ENCODE measurements at places on chromosomes 5 and 9. TPM values are rescaled to one million over a fixed set of nuclear protein-coding genes. Genes with fewer than 3 reads are reported as not detected.
A peak's percentile ranks its signal among the peaks of the same experiment; 100 is the strongest.

DNA sequence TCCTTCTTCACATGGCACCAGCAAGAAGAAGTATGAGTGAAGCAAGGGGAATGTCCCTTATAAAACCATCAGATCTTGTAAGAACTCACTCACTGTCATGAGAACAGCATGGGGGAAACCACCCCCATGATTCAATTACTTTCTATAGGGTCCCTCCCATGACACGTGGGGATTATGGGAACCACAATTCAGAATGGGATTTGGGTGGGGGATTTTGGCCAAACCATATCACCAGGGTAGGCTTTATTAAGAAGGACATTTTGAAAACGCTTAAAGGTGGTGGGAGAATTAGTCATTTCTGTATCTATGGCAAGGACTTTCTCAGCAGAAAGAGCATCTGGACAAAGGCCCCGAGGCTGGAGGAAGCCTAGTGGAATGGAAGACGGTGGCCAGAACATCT is 100.2 kb upstream of the ADAMTS16 start:
- H3K4me1 ChIP-seq, result no peaks in the 10 kb centered on the region
- DNase-seq, result no peak
- no peak overlapping the region for H3K27ac ChIP-seq
- H3K36me3 ChIP-seq, result no peaks in the 10 kb centered on the region
- H3K27me3 ChIP-seq, result no peaks in the 10 kb centered on the region

DNA sequence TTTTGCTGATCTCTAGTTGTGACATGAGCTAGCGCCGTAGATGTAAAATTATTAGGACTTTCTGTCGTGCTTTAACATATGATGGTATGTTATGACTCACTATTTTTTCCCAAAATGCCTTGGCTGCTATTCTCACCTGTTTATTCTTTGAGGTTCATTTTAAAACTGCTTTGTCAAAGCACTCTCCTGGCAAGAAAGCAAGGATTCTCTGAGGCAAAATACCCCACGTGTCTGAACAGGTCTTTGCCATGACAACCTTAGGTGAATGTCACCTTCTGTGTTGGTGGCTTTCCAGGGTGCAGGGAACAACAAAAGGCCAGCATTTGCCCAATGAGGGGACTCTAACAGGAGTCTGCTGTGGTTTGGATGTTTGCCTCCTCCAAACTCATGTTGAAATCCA is 30.6 kb upstream of the COL5A1 start:
- no peak overlapping the region for H3K27ac ChIP-seq
- peaks cover 24% of the 10 kb centered on the region for H3K4me1 ChIP-seq
- H3K36me3 ChIP-seq, result peaks cover 16% of the 10 kb centered on the region
- H3K4me3 ChIP-seq, result no peak overlapping the region
- H3K27me3 ChIP-seq, result no peaks in the 10 kb centered on the region

- H3K4me3 ChIP-seq, result peak overlapping the region; percentile 40
- H3K36me3 ChIP-seq, result no peaks in the 10 kb centered on the region
- H3K4me1 ChIP-seq, result peaks cover 31% of the 10 kb centered on the region
- peak overlapping the region; percentile 88 for H3K27ac ChIP-seq
Observed at GRCh38 chr9:121557581-121558447, 58.2 kb upstream of the GGTA1 start.

DNA sequence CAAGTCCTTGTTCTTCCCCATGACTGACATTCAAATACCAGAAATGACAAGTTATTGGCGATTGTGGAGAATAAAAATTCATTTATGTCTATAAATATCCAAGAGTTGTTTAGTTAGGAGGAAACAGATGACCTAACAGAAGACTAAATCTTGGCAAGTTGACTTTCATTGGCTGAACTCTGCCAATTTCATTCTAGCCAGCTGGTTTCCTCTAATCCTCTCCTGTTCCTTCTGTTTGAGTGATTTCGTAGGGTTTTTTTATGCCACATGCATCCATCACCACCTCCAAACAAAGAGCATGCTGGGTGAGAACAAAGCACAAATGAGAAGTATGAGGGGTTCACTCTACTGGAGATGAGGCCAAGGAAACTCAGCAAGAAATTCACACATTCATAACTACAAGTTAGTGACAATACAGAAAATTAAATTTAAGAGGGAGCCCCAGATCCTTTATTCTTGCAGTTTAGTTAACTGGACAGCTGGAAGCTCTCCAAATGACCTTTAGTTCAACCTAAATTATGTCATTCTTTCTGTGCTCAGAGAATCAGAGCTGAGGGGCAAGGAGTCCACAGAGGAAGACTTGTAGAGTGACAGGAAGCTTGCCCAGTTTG is 932.0 kb downstream of the TLE4 start:
- no peaks in the 10 kb centered on the region for H3K36me3 ChIP-seq
- H3K27me3 ChIP-seq, result no peaks in the 10 kb centered on the region
- DNase-seq, result no peak

DNA sequence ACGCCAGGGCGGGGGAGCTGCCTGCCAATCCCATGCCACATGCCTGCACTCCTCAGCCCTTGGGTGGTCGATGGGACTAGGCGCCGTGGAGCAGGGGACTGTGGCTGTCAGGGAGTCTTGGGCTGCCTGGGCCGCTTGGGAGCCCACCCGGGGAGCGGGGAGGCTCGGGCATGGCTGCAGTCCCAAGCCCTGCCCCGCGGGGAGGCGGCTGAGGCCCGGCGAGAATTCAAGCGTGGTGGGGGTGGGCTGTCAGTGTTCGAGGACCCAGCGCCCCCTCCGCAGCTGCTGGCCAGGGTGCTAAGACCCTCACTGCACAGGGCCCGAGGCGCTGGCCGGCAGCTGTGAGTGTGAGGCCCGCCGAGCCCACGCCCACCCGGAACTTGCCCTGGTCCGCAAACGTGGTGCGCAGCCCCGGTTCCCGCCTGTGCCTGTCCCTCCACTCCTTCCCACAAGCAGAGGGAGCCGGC is 83.2 kb upstream of the DMRTA1 start:
- H3K4me1 ChIP-seq, result no peaks in the 10 kb centered on the region
- H3K36me3 ChIP-seq, result no peaks in the 10 kb centered on the region
- no peak overlapping the region for H3K4me3 ChIP-seq
- H3K27ac ChIP-seq, result no peak overlapping the region
- H3K27me3 ChIP-seq, result no peaks in the 10 kb centered on the region

GRCh38 chr5:122151640-122152039 is 22.3 kb downstream of the ZNF474 start:
- peaks cover 26% of the 10 kb centered on the region for H3K4me1 ChIP-seq
- no peak overlapping the region for H3K4me3 ChIP-seq
- no peaks in the 10 kb centered on the region for H3K36me3 ChIP-seq
- DNase-seq, result no peak

DNA sequence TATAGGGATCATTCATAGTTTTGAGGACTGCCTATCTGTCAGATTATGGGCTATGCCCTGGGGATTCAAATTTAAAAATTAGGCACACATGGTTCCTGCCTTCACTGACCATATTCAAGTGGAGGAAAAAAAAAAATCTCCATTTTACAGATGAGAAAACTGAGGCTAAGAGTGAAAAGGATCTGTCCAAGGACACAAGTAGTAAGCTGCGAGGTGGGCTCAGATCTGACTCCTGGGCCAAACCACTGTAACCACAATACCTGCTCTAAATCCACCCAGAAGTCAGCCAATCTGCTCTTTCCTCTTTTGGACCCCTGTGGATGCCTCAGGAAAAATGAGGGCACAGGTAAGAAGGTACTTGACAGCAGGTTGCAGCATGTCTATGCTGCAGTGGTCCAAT is 2.8 kb upstream of the TOR1A start:
- DNase-seq, result no peak
- H3K27ac ChIP-seq, result no peak overlapping the region
- no peaks in the 10 kb centered on the region for H3K27me3 ChIP-seq

DNA sequence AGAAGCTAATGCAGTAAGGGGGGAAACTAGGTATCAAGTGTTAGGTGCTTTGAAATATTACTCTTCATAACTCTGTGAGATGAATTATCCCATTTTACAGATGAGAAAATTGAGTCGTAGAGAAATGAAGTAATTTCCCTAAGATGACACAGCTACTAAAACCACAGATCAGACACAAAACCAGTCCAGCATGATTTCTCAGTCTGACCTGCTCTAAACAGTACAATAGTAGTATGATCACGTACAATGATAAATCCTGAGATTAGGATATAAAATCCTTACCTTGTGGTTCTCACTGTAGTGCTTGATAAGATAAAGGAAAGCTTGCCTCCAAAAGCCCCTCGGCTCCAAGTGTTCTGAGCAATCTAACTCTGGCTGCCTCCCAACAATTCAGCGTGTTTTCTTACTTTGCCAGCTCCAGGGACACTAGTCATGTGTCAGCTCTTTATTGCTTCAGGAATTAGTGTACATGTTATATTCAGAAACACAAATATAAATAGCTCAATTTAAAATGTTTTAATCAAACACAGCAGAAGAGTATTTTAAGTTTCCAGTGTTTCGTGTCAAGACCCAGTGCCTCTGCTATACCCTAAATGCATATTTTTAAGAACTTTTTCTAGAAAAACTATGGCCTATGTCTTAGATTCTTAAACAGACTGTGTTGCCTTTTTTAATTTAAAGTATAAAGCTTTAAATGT is 243.6 kb downstream of the DENND1A start:
- no peak overlapping the region for H3K4me3 ChIP-seq
- H3K27ac ChIP-seq, result no peak overlapping the region
- H3K36me3 ChIP-seq, result peaks cover 14% of the 10 kb centered on the region
- DNase-seq, result no peak
- H3K4me1 ChIP-seq, result peaks cover 12% of the 10 kb centered on the region

GRCh38 chr5:59810041-59810440 is 83.5 kb downstream of the PDE4D start:
- H3K27ac ChIP-seq, result no peak overlapping the region
- DNase-seq, result peak; percentile 89
- no peaks in the 10 kb centered on the region for H3K36me3 ChIP-seq
- peak overlapping the region; percentile 68 for H3K4me3 ChIP-seq
- H3K4me1 ChIP-seq, result peaks cover 5% of the 10 kb centered on the region

DNA sequence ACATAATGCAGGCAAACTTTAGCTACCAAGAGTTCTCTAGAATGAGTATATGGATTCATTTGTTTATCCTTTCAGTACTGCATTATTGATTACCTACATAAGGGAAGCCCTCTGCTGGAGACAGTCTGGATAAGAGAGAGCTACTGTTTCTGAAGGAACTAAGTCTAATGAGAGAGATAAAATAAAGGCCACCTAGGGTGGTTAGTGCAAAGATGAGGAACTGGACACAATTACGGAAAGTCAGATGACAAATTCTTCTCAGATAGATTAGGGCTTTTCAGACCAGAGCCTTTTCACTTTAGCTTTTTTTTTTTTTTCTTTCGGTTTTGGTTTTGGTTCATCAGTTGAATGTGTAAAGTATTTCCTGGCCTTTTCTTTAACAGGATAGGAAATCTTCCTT is 31.3 kb downstream of the ISOC1 start:
- no peaks in the 10 kb centered on the region for H3K36me3 ChIP-seq
- H3K27ac ChIP-seq, result no peak overlapping the region
- no peaks in the 10 kb centered on the region for H3K27me3 ChIP-seq
- no peak overlapping the region for H3K4me3 ChIP-seq

DNA sequence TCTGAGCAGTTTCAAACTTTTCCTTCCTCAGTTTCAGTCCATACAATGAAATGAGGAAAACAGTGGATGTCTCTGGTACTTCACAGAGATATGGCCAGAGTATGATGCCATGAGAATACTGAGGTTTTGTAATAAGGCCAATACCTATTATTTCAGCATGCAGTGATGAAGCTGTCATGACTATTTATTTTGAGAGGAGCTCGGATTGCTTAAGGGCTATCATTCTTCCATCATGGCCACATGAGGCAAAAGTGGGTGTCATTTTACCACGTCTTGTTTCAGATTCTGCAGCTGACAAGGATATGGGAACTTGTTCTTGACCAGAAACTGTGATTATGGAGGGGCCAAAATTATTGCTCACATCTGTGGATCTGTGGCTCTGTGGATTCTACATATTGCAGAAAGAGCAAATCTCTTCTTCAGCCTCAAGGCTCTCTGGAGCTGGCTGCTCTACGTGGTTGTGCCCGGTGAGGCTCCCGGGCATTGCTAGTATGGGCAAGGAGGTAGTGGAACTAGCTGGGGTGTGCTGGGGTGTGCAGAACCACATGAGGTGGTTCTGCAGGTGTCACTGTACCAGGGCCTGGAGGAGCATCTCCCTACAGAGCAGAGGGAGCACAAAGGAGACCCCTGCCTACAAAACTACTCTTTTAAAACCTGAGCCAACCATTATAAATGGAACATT is 180.3 kb downstream of the SEMA6A start:
- H3K4me3 ChIP-seq, result no peak overlapping the region
- no peak overlapping the region for H3K27ac ChIP-seq
- no peak for DNase-seq
- H3K27me3 ChIP-seq, result no peaks in the 10 kb centered on the region
- H3K36me3 ChIP-seq, result no peaks in the 10 kb centered on the region
- H3K4me1 ChIP-seq, result peaks cover 18% of the 10 kb centered on the region

DNA sequence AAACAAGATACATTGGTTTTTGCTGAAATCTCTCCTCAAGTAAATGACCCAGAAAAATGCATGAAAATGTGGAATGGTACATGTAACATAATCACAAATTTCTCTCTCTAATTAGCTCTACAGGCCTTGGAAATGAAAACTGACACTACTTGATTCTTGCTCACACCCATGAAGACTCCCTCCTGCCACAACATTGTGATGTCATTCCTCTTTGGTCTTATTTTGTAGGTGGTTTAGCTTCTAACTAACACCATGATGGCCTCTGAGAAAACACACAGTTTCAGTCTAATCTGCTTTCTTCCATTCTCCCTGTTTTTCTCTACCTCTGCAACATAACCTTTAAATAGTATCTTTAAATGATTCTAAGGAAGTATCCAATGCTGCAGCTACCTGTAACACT is 78.6 kb upstream of the FAM174A start:
- no peaks in the 10 kb centered on the region for H3K27me3 ChIP-seq
- no peak overlapping the region for H3K4me3 ChIP-seq

DNA sequence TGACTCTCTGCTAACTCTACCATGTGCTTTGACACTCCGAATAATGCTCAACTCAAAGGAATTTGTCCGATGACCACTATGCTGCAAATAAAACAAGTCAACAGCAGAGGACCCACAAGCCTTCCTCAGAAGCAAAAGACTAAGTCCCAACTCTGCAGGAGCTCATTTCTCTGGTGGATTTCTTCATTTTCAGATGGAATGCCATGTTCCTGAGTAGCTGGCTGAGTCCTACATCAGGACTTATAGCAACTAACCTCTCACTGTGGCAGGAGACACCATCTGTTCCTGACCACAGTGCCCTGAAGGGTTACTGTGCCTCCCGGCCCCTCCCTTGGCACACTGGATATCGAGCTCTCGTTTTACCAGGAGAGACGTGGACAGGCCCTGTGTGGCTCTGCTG is 20.8 kb downstream of the LHFPL2 start:
- peak; percentile 57 for DNase-seq
- H3K4me3 ChIP-seq, result no peak overlapping the region
- peaks cover 84% of the 10 kb centered on the region for H3K36me3 ChIP-seq
- no peaks in the 10 kb centered on the region for H3K27me3 ChIP-seq

GRCh38 chr5:119356612-119357188 is 881 bp downstream of the TNFAIP8 start:
- no peaks in the 10 kb centered on the region for H3K36me3 ChIP-seq
- peaks cover 54% of the 10 kb centered on the region for H3K4me1 ChIP-seq
- H3K4me3 ChIP-seq, result peak overlapping the region; percentile 99
- H3K27ac ChIP-seq, result peak overlapping the region; percentile 94
- H3K27me3 ChIP-seq, result no peaks in the 10 kb centered on the region

- H3K27ac ChIP-seq, result peak overlapping the region; percentile 2
- no peaks in the 10 kb centered on the region for H3K27me3 ChIP-seq
- no peak for DNase-seq
- H3K4me3 ChIP-seq, result no peak overlapping the region
- peaks cover 12% of the 10 kb centered on the region for H3K4me1 ChIP-seq
Observed at GRCh38 chr5:105817416-105817815, 1853.3 kb downstream of the EFNA5 start.

TOR1B gene
- total RNA-seq, result 32.7 TPM

FAM221B gene
- not detected for total RNA-seq

PLAA gene
- total RNA-seq, result 32.2 TPM

LMX1B gene
- total RNA-seq, result 0.18 TPM

PCDHGA2 gene
- total RNA-seq, result 0.21 TPM

DNAJA1 gene
- total RNA-seq, result 139 TPM

MEIKIN gene
- total RNA-seq, result not detected

KIF4B gene
- total RNA-seq, result not detected

Measured in osteocyte (in vitro differentiated cells).